Activated naive CD4-positive, alpha-beta T cell treated with anti-CD3 and anti-CD28 coated beads, Interleukin-2, amount 50 U/mL, for 16 hours (primary cell): ENCODE measurements at places on chromosomes 16 and 17.
A peak's percentile ranks its signal among the peaks of the same experiment; 100 is the strongest.

GRCh38 chr17:79601604-79602424 is 9.0 kb downstream of the RBFOX3 start:
- no peak for DNase-seq

DNA sequence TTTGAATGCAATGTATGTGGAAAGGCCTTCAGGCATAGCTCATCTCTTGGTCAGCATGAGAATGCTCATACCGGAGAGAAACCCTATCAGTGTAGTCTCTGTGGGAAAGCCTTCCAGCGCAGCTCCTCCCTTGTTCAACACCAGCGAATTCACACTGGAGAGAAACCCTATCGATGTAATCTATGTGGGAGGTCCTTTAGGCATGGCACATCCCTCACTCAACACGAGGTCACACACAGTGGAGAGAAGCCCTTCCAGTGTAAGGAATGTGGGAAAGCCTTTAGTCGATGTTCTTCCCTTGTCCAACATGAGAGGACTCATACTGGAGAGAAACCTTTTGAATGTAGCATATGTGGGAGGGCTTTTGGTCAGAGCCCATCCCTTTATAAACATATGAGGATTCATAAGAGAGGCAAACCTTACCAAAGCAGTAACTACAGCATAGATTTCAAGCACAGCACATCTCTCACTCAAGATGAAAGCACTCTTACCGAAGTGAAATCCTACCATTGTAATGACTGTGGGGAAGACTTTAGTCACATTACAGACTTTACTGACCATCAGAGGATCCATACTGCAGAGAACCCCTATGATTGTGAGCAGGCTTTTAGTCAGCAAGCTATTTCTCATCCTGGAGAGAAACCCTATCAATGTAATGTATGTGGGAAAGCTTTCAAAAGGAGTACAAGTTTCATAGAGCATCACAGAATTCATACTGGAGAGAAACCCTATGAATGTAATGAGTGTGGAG is 24.7 kb downstream of the ZFP90 start:
- no peak for DNase-seq

DNA sequence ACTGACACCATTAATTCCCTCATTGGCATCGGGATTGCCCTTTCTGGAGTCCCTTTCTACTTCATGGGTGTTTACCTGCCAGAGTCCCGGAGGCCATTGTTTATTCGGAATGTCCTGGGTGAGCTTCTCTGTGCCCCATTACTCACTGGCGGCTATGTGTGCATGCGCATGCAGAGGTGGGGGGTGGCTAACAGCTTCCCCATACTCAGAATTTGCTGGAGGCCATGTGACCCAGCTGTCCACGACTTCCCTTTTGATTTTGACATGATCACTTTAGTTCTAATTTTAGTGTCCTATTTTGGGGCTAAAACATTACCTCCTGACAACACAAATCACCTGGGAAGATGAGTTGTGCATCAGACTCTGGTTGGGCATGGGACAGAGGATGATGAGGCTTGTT is 14.1 kb downstream of the SLC7A6OS start:
- DNase-seq = no peak

DNA sequence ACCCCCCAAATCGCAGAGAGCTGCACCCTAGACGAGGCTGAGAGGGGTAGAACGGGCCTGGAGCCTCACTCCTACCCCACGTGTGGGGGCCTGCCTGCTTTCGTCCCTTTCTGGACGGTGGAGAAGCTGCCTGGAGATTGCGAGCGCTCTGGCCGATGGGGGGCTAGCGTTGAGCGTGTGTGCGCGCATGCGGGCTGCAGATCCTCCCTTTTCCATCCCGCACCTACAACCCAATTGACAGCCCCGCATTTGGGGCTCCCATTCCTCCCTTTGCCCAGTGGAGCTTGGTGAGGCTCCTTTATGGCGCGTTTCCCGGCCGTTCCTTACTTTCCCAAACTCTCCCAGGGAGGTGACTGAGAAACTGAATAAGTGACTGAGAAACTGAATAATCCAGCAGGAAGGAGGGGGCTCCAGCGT is 907 bp upstream of the ESRP2 start:
- no peak for DNase-seq

DNA sequence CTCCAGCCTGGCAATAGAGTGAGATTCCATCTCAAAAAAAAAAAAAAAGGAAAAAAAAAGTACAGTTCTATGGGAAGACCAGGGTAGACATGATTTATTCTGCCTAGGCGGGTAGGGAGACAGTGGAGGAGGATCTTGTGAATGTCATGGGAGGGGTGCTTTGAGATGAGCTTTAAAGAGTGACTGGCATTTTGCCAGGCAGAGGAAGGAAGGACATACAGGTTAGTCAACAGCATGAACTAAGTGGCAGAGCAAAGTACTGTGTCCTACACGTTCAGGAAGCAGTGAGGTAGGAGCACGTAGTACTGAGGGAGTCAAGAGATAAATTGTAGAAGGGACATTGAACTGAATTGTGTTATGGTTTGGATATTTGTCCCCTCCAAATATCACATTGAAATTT is 451.5 kb downstream of the TOX3 start:
- DNase-seq = no peak

- no peak for DNase-seq
Observed at GRCh38 chr16:4347010-4347409, 4.1 kb downstream of the PAM16 start.

- no peak for DNase-seq
Observed at GRCh38 chr17:78583091-78583490, 5.9 kb upstream of the DNAH17 start.

DNA sequence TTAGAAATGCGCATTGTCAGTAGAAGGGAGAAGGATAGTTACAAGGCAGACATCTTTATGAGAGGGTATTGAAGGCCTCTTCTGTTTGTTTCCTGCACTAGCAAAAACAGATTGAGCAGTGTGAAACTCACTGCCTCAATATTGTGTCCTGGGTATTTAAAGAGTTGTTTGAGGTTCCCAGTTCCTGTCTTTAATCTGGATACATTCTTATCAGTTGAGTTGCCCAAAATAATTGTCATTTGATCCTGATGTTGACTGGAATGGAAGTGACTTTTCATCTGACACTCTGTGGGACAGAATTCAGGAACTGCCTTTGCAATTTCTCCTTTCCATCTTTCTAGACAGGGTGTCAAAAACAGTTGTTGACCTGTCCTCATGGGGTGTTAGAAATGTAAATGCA is 1.7 kb downstream of the ATP6V0A1 start:
- DNase-seq = no peak

- DNase-seq = no peak
Observed at GRCh38 chr17:69761767-69762321, 313.2 kb upstream of the KCNJ16 start.

DNA sequence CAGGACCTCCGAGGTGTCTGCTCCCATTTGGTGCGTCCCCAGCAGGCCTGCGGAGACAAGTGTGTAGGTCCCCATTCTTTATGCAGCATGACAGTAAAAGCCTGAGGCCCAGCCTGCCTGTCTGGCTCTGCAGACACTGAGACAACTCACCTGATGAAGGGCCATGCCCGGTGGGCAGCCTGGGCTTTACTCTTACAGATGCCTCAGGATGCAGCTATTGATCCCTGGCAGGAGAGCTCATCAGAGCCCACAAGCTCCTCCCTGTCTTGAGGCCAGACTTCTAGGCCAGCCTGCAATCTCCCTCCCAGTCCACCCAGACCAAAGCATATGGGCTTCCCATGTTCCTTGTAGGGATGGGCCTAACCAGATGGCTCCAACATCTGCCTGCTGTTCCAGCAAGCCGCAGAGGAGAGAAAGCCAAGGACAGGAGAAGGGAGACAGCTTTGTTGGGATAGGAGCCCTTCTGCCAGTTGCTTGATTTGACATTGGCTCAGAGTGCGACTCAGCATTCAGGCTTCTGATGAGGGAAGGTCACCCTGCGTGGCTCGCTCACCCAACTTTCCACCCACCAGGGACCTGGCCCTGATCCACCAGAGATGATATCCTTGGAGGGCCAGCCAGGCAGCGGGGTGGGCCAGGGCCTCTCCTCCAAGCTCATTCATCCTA is 87.5 kb downstream of the SOCS1 start:
- no peak for DNase-seq

GRCh38 chr16:82900559-82900958 is 273.8 kb downstream of the CDH13 start:
- DNase-seq = no peak

DNA sequence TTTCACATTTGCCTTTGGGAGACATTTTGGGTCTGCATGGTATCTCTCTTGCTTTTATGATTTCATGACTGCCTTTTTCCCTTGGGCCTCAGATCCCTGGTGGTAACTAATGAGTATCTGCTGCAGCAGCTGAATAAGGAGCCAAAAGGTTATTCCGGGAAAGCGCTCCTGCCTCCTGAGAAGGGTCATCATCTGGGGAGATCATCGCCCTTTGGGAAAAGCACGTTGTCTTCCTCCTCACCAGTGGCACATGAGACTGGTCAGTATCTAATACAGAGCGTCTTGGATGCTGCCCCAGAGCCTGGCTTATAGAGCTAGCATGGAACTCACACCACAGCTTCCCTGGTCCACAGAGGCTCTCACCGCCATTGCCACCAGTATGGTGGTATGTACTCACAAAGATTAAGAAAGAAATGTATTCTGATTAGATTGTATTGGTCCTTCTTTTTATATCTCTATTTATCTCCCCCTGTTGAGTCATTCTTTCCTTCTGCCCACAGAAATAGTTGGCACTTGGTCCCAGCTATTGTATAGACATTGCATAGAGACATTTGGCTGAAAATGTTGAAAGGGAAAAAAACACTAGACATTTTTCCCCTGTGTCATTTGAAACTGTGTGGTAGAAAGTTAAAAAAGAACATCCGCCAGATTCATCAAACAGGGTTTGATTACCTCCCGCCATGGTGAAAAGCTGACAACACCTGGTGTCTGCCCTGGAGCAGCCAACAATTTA is 8.4 kb downstream of the TPPP3 start:
- no peak for DNase-seq

DNA sequence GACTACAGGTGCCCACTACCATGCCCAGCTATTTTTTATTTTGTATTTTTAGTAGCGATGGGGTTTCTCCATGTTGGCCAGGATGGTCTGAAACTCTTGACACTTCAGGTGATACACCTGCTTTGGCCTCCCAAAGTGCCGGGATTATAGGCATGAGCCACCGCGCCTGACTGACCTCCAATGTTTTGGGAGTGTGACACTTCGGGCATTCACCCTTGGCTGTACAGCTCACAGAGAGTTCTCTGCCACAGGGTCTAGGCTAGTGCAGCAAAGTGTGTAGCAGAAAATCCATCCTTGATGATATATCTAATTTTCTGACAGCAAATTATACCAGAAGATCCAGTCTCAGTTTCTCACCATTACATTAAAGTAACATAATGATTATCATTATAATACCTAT is 14.1 kb downstream of the FAM20A start:
- no peak for DNase-seq

- DNase-seq = no peak
Observed at GRCh38 chr17:7295230-7296180, 1.1 kb upstream of the YBX2 start.

- no peak for DNase-seq
Observed at GRCh38 chr16:72785886-72786285, 262.0 kb downstream of the ZFHX3 start.

GRCh38 chr16:89909777-89910716 is 8.6 kb upstream of the MC1R start:
- peak; percentile 74 for DNase-seq

DNA sequence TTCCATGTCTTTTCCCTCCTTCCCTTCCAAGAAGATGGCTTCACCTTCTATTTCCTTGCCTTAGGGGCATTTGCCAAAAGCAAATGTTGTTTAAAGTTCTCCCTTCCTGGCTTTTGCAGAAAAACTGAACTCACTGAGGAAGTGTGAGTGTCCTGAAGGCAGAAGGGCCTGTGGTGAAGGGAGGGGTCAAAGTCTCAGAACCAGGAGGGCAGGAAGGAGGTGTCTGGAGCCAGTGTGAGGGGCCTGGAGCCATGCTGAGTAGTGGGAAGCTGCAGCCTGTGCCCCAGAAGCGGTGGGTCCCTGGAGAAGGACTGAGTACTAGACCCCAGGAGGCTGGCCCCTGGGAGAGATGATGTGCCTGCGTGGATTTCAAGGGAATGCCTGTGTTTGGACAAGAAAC is 23.8 kb upstream of the SUPT4H1 start:
- DNase-seq = no peak

DNA sequence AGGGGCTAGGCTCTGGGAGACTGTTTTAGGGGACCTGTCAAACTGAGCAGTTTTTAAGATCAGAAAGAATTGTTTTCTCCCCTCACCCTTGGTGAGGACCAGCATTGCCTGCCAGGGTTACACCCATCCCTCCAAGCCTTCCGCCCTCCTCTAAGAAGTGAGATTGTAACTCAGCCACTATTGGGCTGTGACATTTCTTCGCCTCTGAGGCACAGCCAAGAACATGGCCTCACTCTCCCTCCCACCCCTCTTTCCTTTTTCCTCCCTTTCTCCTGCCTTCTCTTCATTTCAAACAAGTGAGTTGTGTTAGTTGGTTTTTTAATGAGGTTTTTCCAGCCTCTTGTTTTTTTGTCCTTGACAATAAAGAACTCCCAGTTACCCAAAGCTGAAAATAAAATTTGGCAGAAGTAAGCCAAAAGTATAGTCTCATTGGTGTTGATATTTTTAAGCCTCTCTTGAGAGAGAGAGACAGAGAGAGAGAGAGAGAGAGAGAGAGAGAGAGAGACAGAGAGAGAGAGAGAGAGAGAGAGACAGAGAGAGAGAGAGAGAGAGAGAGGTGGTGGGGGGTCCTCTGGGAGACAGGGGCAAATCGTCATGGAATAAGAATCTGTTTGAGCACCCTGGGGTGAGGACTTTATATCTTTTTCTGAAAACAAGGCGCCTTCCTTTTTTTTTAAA is 77.2 kb upstream of the TBX2 start:
- no peak for DNase-seq

DNA sequence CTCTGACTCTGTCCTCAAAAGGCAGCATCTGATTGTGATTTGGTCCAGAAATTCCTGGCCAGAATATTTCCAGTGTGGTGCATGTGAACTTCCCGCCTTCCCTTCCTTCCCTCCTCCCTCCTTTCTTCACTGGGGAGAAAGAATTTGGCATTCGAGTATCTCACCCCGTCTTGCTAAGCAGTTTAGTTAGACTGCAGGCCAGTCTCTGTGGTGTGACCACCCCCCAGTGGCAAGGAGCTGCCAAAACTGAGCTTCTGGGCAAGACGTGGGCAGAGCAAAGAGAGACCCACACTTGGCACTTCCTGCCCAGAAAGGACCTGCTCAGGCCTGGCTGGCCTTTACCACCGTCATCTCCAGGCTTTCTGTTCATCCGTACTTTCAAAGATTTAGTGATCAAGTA is 36.4 kb downstream of the SNX20 start:
- peak; percentile 43 for DNase-seq
